Stimulated activated CD4-positive, alpha-beta T cell treated with anti-CD3 and anti-CD28 coated beads, Interleukin-2, amount 100 ng/mL, for 48 hours (primary cell): ENCODE measurements at places on chromosomes 7 and 10.

DNA sequence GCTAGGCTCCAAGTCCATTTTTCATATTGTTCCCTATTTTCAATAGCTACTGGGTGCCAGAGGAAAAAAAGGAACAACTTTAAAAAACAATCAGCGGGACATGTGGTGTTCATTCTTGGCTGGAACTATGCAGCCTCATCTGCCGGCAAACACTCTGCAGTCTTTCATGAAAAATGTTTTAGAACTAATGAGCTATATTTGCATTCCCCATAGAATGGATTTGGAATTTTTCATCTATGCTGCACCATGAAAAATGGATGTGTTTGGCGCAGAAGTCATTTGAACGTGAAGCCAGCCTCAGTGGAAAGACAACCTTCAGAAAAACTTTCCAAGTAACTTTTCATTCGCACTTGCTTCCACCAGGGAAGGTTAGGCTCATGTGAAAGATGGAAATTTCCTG lies 270.5 kb downstream of the SKAP2 start:
- no peak for DNase-seq

GRCh38 chr10:1551636-1552338 lies 185.5 kb downstream of the ADARB2 start:
- DNase-seq = no peak

DNA sequence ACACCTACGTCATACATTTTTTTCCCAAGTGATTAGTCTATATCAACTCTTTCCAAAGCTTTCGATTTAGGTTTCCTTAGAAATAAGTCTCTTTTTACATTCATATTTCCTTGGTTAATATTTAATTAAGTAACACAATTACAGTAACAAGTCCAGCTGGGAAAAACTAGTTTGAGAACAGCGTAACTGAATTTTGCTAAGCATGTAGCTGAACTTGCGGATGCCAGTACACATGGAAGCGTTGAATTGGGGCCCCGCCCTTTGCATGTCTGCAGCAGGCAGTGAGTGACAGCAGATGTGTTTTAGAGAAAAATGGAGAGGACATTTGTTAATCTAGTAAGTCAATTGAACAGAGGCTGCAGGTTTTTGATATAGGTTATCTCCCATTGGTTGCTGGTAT lies 72.5 kb downstream of the TAF3 start:
- DNase-seq = no peak

GRCh38 chr10:42491001-42491592 lies 147.3 kb downstream of the ZNF33B start:
- DNase-seq = no peak

- no peak for DNase-seq
Measured at GRCh38 chr7:112212571-112212970, 6.1 kb downstream of the ZNF277 start.

GRCh38 chr7:141001122-141001521 lies 13.6 kb downstream of the MRPS33 start:
- no peak for DNase-seq

GRCh38 chr7:37853468-37853867 lies 5.1 kb downstream of the NME8 start:
- no peak for DNase-seq

- DNase-seq = no peak
Measured at GRCh38 chr7:50628434-50629084, 63.4 kb upstream of the DDC start.

GRCh38 chr7:7989616-7990440 lies 21.2 kb downstream of the GLCCI1 start:
- DNase-seq = no peak

DNA sequence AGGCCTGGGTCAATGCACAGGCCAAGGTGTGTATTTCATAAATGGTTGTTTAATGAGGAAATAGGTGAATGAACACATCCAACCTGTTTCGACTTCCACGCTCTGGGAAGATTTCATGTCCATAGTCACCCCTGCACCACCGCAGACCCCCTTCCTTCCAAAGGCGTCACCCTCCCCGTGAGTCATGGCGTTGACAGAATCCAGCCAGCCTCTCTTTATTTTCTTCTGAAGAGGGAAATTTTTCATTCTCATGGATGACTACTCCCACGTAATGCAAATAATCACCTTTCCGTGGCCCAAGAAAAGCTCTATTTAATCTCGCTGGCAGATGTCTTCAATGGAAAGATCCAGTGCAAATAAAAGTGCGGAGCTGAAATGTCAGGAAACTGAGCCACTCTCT lies 75.3 kb upstream of the FOXK1 start:
- no peak for DNase-seq

DNA sequence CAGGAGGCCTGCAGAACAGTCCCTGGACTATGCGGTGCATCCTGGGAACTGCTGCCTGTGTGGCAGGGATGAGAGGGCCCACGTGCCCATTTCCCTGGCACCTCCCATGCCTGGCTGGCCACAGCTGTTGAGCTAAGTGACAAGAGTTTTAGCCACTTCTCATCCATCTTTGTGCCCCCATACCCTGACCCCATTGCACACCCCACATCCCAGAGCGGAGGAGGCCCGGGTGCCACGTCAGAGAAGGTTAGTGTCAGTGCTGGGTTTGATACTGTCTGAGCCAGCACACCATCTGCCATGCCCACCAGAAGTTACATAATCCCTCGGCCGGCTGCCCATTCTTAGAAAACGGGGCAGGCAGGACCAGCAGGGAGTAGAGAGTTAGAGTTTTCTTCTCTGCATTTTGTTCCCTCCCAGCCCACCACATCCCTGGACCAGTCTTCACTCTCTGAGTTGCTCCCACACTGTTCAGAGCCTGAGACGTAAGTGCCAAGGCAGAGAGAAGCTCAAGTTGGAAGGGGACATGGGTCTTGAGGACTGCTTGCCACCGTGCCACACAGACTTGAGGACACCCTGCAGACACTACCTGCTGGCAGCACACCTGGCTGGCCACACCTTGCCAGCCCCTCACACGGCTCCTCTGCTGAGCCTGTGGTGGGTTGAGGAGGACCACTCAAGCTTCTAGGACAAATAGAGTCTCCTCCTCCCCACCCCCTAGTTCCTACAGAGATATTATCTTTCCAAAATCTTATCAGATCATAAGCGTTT lies 13.1 kb downstream of the UNC5B start:
- DNase-seq = no peak

GRCh38 chr7:47497367-47498096 lies 84.4 kb downstream of the TNS3 start:
- DNase-seq = no peak

GRCh38 chr10:79409726-79410085 lies 35.7 kb downstream of the ZCCHC24 start:
- DNase-seq = no peak

GRCh38 chr7:7720750-7721621 lies 2.6 kb upstream of the RPA3 start:
- no peak for DNase-seq

DNA sequence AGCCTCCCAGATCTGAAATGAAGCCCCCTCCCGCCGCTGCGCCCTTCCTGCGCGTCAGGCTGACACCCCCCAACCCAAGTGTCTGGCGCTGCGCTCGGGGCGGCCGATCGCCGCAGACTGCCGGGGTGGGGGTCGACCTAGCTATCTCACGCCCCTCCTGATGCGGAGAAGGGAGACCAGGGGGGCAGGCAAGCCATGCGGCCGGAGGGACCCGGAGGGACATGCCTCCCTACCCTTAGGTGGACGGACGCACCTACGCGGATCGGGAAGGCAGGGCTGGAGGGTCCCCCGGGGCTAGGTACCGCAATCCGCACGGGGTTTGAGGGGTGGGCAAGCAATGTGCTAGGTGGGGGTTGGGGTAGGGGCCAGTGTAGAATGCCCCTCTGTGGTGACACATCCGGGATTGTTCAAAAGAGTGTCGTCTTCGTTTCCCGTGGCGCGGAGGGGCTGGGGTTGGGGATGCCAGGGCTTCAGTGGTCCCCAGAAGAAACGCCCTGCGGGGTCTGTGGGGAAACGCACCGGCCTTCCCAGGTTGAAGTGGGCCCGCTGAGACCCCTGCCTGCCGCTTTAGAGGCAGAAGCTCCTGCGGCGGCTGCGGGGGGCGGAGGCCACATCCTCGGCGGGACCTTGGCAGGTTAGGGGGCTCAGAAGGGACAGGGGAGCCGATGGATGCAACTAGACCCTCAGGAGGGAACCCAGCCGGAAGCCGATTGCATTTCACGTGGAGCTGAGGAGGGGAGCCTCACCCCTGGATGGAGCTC lies 913 bp downstream of the ADCYAP1R1 start:
- DNase-seq = no peak

- DNase-seq = no peak
Measured at GRCh38 chr7:17709127-17709526, 231.2 kb downstream of the SNX13 start.

DNA sequence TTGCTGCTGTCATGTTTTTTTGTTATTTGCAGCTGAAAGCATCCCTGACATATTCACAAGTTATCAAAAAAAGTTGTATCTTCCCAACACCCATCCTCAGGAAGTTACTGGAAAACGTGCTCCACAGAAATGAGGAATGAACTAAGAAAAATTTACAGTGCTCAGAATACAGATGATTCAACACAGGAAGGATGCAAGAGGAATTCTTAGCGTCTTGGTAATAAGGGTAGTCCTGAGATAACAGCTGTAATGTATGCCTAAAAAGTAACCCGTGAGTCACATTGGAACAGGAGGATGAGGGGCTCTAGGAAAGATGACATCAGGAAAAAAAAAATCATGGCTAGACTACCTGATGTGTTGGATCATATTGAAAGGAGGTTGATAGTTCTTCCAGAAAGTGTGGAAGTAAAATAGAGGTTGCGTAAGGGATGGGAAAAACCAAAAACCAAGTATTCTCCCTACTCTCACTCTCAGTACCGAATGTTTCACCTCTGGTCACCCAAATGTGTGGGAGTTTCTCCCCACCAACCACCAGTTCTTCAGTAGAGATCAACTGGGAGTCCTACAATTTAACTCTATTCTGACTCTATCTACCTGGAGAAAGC lies 3.9 kb downstream of the ADAM12 start:
- DNase-seq = no peak

DNA sequence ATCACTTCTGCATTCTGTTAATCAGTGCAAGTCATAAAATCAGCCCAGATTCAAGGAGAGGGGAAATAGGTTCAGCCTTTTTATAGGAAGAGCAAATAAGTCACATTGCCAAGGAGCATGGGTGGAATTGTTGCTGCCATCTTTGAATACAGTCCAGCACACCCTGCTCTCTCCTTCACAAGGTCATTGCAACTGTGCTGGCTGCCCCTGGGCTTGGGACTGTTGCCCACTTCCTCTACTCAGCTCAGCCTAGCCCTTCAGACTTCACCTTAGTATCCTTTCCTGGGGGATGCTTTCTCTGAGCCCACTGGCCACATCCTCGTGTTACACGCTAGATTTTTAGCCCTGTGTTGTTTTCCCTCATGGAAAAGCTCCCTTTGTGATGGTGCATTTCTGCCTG lies 527.7 kb downstream of the GALNT17 start:
- DNase-seq = no peak
